ENCODE measurements at places on chromosomes 4 and X.

DNA sequence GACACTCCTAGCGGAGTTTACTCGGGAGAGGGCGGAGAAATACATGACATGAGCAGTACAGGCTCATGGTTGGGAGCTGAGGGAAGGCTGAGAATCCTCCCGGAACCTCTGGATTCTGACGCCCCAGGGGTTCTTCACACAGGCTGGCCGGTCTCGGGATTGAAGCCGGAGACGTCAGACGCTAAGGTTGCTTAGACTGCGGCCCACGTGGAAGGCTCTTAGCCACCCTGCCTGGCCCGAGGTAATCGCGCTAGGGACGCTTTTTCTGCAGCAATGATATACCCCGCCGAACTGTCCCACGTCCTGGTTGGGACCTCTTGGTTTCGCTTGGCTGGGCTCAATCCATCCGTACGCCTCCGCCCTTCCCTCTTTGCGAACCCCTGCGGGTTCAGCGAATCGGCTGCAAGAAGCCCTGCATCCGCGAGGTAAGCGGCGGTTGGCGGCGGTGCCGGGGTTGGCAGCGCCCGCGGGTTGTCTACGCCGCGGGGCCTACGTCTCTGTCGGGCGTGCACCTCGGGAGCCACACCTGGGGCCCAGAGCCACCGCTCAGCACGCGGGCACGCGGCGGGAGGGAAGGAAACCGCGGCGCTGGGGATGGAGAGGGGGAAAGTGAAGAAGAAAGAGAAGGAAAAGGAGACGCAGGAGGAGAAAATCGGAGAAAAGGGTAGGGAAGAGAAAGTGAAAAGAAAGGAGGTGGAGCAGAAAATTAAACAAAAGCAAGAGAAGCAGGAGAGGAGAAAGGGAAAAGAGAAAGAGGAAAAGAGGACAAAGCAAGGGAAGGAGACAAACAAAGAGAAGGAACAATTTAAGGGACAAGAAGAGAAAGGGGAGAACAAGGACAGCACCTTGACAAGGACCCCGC is at the start of gene ARL9:
TSS of gene ARL9 (plus strand) at position 523 of the 862 bp plus-strand sequence. CDS start at position 595, 72 bp downstream.
- peak within 1 kb of the TSS; percentile 72 for H3K27ac ChIP-seq
- peaks cover 40% of the 10 kb centered on the region for H3K36me3 ChIP-seq
- no peak for DNase-seq
- peak within 1 kb of the TSS; percentile 73 for H3K4me3 ChIP-seq
- H3K4me1 ChIP-seq: no peaks in the 10 kb centered on the region

DNA sequence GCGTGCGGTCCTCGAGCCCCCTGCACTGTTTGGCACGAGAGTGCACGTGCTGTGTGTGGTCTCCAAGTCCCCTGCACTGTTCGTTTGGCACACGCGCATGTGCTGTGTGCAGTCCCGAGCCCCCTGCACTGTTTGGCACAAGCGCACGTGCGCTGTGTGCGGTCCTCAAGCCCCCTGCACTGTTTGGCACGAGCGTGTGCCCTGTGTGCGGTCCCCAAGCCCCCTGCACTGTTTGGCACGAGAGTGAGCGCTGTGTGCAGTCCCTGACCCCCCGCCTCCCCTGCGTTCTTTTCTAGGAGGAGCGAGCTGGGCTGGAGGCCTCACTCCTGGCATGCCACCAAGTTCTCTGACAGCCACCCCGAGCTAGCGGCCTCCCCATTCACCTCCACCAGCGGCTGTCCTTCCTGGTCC is 76.5 kb upstream of the CLDN34 start:
- H3K27me3 ChIP-seq: no peaks in the 10 kb centered on the region
- no peak overlapping the region for H3K4me3 ChIP-seq
- no peaks in the 10 kb centered on the region for H3K4me1 ChIP-seq
- no peak overlapping the region for H3K27ac ChIP-seq

DNA sequence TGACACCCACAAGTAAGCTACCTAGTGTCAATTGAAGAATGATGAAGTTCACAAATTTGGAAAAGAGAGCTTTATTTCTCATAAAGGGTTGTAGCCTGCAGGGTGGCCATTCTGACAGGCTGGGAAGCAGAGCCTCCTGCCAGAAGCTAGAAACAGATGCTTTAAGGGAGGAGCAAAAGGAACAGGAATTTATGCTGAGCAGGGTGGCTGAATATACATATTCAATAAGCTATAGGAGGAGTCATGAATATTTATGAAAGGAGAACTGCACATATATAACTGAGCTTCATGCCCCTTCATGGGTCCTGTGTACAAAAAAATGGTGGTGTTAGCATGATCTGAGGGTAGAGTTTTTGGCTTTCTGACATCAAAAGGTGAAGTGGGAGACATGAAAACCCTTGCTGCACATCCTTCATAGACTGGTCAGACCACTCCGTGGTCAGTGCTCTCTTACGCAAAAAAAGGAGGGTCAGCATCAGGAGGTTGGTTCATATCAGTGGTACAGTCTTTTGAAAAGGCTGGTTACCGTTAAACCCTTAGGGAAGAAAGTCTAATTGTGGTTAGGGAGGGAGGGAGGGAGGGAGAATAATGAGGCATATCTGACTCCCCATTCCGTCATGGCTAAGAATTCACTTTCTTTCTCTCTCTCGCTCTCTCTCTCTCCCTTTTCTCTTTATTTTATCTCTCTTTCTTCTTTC is 121.4 kb downstream of the LUZP4 start:
- no peak for DNase-seq
- H3K27ac ChIP-seq: no peak overlapping the region
- H3K4me1 ChIP-seq: no peaks in the 10 kb centered on the region
- no peaks in the 10 kb centered on the region for H3K36me3 ChIP-seq
- no peak overlapping the region for H3K4me3 ChIP-seq
- H3K27me3 ChIP-seq: no peaks in the 10 kb centered on the region

DNA sequence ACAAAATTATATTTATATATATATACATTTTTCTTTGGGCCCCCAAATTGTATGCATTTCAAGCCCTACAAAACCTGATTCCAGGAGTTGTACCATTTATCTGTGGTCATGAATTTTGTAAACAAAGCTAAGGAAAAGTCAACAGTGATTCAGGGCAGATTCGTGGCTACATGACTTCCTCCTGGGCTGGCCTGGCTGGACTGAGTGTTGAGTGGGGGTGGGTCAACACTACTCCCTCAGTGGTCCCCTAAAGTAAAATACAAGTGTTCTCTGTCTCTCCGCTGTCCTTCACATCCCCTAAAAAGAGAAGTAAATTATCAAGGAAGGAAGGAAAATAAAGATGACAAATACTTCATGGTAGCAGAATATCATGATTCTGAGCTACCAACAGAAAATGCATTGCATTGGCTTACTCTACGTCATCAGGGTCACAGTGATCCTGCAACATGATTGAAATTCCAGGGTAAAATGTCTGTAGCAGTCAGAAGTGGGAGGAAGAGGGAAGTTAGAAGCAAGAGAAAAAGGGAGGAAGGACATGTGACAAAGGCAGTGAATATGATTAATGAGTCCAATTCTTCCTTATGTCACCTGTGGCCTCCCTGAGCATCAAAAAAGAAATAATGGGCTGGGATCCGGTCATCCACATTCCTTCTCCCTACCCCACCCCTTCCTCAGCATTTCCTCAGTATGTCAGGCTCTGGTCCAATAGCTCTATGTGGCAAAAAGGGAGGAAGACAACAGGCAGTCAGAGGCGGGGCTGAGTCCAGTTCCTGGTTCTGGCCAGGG is 42.4 kb upstream of the MYOZ2 start:
- H3K27ac ChIP-seq: no peak overlapping the region
- H3K36me3 ChIP-seq: no peaks in the 10 kb centered on the region
- H3K4me3 ChIP-seq: no peak overlapping the region
- no peaks in the 10 kb centered on the region for H3K4me1 ChIP-seq

GRCh38 chr4:82728301-82728700 is 70.3 kb downstream of the SCD5 start:
- H3K27me3 ChIP-seq: no peaks in the 10 kb centered on the region
- no peak overlapping the region for H3K4me3 ChIP-seq
- peaks cover 7% of the 10 kb centered on the region for H3K4me1 ChIP-seq
- no peak overlapping the region for H3K27ac ChIP-seq

GRCh38 chr4:106038012-106038411 is 142.7 kb downstream of the NPNT start:
- peaks cover 8% of the 10 kb centered on the region for H3K4me1 ChIP-seq
- no peak overlapping the region for H3K27ac ChIP-seq
- no peak overlapping the region for H3K4me3 ChIP-seq
- no peaks in the 10 kb centered on the region for H3K27me3 ChIP-seq
- no peaks in the 10 kb centered on the region for H3K36me3 ChIP-seq
- no peak for DNase-seq

- H3K36me3 ChIP-seq: no peaks in the 10 kb centered on the region
- no peaks in the 10 kb centered on the region for H3K4me1 ChIP-seq
- no peak overlapping the region for H3K4me3 ChIP-seq
- DNase-seq: no peak
Measured at GRCh38 chrX:48794911-48795515, 6.9 kb upstream of the HDAC6 start.

DNA sequence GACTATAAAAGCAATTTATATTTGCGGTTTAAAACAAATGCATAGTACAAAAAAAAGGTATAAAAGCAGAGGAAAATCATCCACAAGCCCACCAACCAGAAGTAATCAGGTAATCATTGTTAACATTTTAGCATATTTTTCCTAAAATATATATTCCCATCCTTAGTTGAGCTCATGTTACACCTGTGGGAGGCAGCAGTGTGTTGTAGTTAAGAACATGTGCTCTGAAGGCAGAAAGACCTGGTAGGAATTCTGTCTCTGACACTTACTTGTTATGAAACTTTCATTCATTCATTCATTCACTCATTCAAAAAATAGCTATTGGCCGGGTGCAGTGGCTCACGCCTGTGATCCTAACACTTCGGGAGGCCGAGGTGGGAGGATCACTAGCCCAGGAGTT is 15.4 kb upstream of the CDKL5 start:
- no peak overlapping the region for H3K4me3 ChIP-seq
- no peak overlapping the region for H3K27ac ChIP-seq
- no peak for DNase-seq
- H3K27me3 ChIP-seq: no peaks in the 10 kb centered on the region
- H3K4me1 ChIP-seq: no peaks in the 10 kb centered on the region

DNA sequence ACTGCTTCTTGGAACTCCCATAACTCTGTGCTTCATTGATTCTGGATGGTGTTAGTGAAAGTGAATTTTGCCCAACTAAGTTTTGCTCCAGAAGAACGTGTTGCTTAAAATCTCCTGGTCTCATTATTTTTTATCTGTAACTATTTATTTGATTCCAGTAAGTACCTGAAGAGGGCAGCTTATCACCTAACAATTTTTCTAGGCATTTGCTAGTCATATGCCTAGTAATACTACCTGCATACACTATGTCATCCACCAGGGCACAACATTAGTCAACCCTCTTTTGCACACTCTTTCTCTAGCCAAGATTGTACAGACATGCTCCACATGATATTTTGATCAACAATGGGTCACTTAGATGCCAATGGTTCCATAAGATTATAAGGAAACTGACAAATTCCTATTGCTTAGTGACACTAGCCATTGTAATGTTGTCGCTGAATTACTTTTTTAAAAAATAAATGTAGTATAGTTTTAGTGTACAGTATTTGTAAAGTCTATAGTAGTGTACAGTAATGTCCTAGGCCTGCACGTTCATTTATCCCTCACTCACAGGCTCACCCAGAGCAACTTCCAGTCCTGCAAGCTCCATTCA is 499.9 kb upstream of the AADAT start:
- no peak overlapping the region for H3K27ac ChIP-seq
- H3K4me3 ChIP-seq: no peak overlapping the region
- H3K4me1 ChIP-seq: no peaks in the 10 kb centered on the region
- no peaks in the 10 kb centered on the region for H3K36me3 ChIP-seq
- H3K27me3 ChIP-seq: no peaks in the 10 kb centered on the region
- no peak for DNase-seq

DNA sequence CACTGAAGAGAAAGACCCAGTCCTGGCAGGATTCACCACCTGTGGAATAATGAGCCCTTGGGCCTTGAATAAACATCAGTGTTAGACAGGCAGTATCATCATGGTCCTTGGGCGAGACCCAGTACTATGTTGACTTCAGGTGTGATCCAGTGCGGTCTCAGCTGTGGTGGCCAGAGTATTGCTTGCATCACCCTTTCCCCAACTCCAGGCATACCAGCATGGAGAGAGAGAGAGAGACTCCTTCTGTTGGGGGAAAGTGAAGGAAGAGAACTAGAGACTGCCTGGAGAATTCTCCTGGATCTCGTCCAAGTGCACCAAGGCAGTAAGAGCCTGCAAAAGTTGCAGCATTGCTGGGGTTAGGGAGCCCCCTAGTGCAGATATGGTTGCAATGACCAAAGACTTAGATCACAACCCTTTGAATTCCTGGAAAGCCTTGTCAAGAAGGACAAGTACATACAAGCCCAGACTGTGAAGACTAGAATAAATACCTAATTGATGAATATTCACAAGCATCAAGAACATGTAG is 61.1 kb upstream of the VAMP7 start:
- no peak for DNase-seq
- H3K27ac ChIP-seq: no peak overlapping the region
- no peak overlapping the region for H3K4me3 ChIP-seq
- H3K36me3 ChIP-seq: no peaks in the 10 kb centered on the region
